Activated CD8-positive, alpha-beta T cell treated with anti-CD3 and anti-CD28 coated beads for 36 hours (primary cell): ENCODE measurements at places on chromosomes 6 and 20. TPM values are rescaled to one million over a fixed set of nuclear protein-coding genes. Genes with fewer than 3 reads are reported as not detected.
A peak's percentile ranks its signal among the peaks of the same experiment; 100 is the strongest.

DNA sequence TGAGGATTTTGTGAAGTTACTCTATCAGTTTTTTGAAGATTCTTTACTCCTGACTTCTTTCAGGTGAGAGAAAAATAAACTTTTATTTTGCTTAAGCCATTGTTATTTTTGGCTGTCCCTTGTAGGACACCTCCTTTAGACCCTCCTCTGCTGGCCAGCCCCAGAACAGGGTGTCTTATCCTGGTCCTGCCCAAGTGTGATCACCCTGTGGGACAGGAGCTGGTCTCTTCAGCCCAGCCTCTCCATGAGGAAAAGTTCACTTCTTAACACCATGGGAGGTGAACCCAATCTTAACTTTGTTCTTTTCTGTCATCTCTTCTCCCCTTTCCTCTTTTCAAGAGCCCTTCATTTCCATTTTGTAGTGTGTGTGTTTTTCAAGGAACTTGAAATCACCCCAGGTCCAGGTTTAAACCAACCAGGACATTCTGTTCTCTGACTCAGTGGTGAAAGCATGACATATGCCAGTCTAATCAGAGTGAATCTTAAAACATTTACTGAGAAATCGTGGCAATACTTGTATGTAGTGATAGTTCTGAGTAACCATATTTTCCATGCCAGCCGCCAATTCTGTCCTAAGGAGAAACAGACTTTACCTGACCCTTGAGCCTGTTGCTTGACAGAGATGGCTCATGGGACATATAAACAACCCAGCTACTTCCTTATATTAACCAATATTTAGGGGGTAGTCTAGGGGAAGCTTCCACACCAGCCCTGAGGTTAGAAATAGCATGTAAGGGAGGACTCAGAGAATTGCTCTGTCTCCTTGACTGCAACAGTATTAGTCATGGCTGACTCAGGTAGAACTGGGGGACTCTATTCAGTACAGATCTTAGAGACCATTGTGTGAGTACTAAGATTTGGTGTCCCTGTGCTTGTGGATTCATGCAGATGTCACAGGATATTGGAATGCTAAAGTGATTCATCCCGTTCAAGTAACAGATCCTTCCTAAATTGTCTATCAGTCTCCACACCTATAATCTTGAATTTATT lies 48.8 kb downstream of the FLRT3 start:
- no peaks in the 10 kb centered on the region for H3K4me1 ChIP-seq
- no peak overlapping the region for H3K27ac ChIP-seq
- no peak for DNase-seq
- H3K4me3 ChIP-seq = no peak overlapping the region
- H3K27me3 ChIP-seq = no peaks in the 10 kb centered on the region
- H3K36me3 ChIP-seq = no peaks in the 10 kb centered on the region

- DNase-seq = no peak
- H3K36me3 ChIP-seq = no peaks in the 10 kb centered on the region
- no peak overlapping the region for H3K27ac ChIP-seq
These were observed 185.3 kb downstream of the OGFRL1 start for GRCh38 chr6:71473926-71474325.

The BPI gene
- not detected for total RNA-seq

DNA sequence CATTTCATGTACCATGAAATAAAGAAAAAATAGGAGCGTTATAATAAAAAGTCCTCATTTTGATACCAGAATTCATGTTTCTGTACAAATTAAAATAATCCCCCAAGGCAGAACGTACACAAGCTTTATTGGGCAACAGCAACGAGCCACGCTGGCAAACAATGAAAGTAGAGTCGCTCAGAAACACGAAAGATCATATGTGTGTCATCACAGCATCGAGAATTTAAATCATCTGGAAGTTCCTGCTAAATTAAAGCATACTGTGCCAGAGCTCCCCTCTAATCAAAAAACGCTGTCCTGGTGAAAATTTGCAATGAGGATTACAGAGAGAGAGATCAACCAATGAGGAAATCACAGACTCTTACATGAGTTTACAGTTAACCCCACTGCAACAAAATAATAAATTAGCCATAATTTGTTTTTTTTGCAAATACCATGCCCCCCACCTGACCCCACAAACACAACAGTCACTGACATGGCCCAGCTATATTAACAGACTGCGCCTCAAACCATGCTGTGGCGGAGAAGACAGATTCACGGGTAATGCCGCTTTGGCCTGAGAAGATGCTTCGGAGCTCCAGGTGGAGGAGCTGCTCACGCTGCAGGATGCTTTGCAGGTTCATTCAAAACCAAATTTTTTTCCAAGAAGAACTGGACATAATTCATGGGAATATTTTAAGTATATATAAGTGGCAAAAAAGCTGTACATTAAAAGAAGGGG lies 54.3 kb upstream of the NFATC2 start:
- no peak for DNase-seq
- H3K27ac ChIP-seq = peak overlapping the region; percentile 19
- no peaks in the 10 kb centered on the region for H3K36me3 ChIP-seq
- no peak overlapping the region for H3K4me3 ChIP-seq

DNA sequence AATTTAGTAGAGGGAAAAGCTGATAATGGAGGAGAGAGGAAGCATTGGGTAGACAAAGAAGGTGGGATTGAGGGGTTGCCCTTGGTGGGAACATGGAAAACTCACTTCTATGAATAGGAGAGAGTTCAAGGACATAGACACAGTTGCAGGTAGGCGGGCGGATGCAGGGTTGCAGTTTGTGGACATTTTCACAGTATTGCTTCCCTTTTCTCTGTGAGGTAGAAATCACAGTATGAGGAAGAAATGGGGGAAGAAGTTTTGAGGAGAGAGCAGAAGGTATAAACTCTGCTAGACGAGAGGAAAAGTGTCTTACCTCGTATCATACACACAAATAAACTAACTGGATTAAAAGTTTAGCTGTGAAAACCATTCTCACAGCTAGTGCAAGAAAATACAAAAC lies 200.7 kb upstream of the ECI2 start:
- H3K4me1 ChIP-seq = no peaks in the 10 kb centered on the region
- H3K4me3 ChIP-seq = no peak overlapping the region
- no peaks in the 10 kb centered on the region for H3K36me3 ChIP-seq
- no peak overlapping the region for H3K27ac ChIP-seq
- H3K27me3 ChIP-seq = peaks cover 9% of the 10 kb centered on the region
- no peak for DNase-seq

The FOXF2 gene
- not detected for total RNA-seq

- H3K36me3 ChIP-seq = no peaks in the 10 kb centered on the region
- no peak overlapping the region for H3K4me3 ChIP-seq
- H3K27me3 ChIP-seq = peaks cover 24% of the 10 kb centered on the region
- no peak overlapping the region for H3K27ac ChIP-seq
- peak; percentile 69 for DNase-seq
- peaks cover 33% of the 10 kb centered on the region for H3K4me1 ChIP-seq
These were observed 5.9 kb downstream of the TMEM239 start for GRCh38 chr20:2822073-2822472.

DNA sequence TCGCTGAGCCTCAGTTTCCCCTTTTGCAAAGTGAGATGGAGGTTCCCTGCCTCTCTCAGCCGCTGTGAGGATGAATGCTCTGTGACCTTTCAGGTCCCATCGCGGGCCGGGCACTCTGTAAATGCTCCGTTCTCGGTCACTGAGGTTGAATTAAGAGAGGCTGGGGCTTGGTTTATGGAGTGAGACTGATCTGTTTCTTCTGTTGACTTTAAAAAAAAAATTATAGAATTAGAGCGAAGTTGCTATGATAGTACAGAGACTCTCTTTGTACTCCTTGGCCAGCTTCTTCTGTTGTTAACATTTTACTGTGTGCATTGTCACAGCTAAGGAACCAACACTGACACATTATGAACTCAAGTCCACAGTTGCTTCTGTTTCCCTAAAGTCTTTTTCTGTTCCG lies 64.4 kb downstream of the ADNP start:
- peaks cover 3% of the 10 kb centered on the region for H3K36me3 ChIP-seq
- H3K4me3 ChIP-seq = no peak overlapping the region
- DNase-seq = no peak
- H3K27me3 ChIP-seq = no peaks in the 10 kb centered on the region
- no peak overlapping the region for H3K27ac ChIP-seq

- no peak for DNase-seq
- H3K27me3 ChIP-seq = no peaks in the 10 kb centered on the region
- no peaks in the 10 kb centered on the region for H3K4me1 ChIP-seq
- no peaks in the 10 kb centered on the region for H3K36me3 ChIP-seq
These were observed 72.1 kb upstream of the HDGFL1 start for GRCh38 chr6:22497276-22497675.

DNA sequence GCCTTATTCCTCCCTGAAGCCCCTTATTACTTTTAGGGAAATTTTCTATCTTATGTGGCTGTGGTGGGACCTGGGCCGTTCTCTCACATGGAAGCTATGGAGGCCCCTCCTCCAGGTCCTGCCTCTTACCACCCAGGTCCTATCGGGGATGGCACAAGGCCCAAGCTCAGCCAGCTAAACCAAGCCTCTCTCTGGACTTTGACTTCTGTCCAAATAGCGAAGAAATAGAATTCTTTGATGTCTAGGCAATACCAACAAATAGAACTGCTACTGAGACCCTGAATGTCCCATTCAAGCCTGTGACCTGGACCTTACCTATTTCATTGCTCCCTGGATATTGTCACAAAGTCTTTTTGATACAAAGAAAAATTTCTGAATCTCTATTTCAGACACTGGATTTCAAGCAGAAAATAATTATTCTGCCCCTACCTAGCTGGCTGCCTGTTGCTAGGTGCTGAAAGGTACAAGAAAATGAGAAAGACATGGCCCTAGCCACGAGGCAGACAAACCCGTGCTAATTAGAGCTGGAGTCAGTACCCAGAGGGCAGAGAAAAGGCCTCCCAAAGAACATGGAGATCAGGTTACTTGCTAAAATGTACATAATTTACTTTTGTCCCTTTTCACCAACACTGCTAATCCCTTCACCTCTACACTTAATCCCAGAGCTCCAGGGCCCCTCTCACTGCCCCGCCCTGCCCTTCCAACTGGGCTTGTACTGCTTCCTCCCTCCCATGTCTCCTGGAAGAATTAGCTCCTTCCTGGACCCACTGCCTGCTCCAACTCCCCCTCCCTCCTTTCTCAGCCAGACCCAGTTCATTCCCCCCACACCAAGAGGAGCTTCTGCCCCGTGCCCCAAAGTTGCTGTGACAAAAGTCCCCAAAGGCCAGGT lies 15.5 kb upstream of the NNAT start:
- no peaks in the 10 kb centered on the region for H3K27me3 ChIP-seq
- H3K36me3 ChIP-seq = peaks cover 5% of the 10 kb centered on the region
- no peak overlapping the region for H3K4me3 ChIP-seq
- DNase-seq = no peak
- H3K4me1 ChIP-seq = no peaks in the 10 kb centered on the region

DNA sequence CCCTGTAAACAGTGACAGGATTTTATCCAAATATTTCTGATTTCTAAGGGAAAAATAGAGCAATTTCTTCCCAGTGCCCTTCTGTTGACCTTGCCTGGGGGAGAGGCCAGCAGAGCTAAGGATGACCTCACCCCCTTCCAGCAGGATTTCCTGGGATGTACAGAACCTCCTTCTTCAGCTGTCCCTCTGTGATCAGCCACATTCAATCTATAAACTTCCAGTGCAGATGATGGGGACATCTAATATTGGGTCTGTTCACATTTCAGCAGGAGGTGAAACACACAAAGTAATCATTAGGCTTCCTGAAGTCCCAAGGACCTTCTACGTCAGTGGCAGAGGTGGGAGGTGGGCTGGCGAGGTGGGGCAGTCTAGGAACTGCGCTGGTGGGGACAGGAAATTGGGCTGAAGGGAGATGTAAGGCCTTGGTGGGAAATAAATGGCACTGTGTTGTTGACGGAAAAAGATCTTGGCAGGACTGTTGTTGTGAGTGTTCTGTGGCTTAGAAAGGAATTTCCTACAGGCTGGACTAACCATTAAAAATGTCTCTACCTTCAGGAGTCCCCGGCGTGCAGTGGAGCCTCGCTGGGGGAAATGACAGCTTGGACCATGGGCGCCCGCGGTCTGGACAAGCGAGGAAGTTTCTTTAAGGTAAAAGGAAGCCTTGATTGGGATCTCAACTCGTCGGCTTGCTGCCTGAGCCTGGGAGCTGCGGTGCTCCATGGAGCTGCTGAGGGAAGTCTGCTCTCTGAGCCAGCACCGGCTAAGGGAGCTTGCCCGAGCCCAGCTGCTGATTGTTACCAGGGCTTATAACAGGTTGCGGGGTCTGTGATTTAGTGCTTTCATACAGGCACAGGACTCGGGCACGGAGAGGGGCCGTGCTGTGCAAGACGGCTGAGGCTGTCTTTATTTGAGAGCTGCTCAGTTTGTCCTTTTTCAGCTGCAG lies 127.9 kb upstream of the NAA20 start:
- no peak for DNase-seq
- H3K27ac ChIP-seq = no peak overlapping the region
- no peaks in the 10 kb centered on the region for H3K36me3 ChIP-seq
- peaks cover 11% of the 10 kb centered on the region for H3K27me3 ChIP-seq

The LHFPL5 gene
- not detected for total RNA-seq

- no peak for DNase-seq
- peaks cover 2% of the 10 kb centered on the region for H3K4me1 ChIP-seq
- H3K27ac ChIP-seq = no peak overlapping the region
- no peaks in the 10 kb centered on the region for H3K27me3 ChIP-seq
These were observed 51.3 kb downstream of the ZNF831 start for GRCh38 chr20:59214606-59215547.

The SPAG4 gene
- total RNA-seq = 11.5 TPM

The POU3F2 gene
- total RNA-seq = not detected

DNA sequence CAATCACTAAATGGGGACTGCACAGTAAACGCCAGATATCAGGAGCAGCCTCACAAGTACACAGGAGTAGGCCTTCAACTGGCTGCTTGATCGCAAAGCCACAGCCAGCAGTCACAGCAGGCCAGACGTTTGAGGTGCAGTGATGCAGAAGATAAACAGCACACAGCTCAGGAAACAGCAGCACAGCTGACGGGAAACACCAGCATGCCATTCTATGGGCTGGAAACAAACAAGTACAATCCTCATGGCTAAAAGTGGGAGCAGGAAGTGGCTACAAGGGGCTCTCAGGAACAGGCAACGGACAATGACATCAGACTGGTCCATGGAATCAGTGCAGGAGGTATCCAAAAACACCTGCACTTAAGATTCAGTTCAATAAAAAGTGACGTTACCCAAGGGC lies 111.0 kb downstream of the DTNBP1 start:
- no peak for DNase-seq
- peaks cover 3% of the 10 kb centered on the region for H3K36me3 ChIP-seq
- H3K27me3 ChIP-seq = no peaks in the 10 kb centered on the region

The TMEM200A gene
- total RNA-seq = 0.20 TPM

DNA sequence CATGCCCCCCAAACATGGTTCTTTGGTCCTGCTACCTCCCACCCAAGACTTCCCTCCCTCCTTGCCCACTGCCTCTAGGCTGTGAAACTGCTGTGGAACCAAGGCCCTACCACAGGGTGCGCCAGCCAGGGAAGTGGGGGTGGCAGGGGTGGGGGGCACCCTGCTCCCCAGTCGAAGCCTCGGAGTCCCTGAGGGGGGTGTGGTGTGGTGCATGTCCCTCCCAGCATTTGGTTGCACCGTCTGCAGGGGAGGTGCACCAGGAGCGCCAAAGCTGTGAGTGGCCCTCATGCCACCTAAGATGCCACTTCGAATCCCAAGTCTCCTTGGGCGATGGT lies 1.8 kb downstream of the RGS19 start:
- peaks cover 5% of the 10 kb centered on the region for H3K36me3 ChIP-seq
- no peaks in the 10 kb centered on the region for H3K27me3 ChIP-seq
- DNase-seq = no peak
- H3K27ac ChIP-seq = peak overlapping the region; percentile 89
